ENCODE measurements at places on chromosomes 16 and 17.

GRCh38 chr17:61221181-61221580 lies 178.5 kb upstream of the TBX2 start:
- no peak for DNase-seq

DNA sequence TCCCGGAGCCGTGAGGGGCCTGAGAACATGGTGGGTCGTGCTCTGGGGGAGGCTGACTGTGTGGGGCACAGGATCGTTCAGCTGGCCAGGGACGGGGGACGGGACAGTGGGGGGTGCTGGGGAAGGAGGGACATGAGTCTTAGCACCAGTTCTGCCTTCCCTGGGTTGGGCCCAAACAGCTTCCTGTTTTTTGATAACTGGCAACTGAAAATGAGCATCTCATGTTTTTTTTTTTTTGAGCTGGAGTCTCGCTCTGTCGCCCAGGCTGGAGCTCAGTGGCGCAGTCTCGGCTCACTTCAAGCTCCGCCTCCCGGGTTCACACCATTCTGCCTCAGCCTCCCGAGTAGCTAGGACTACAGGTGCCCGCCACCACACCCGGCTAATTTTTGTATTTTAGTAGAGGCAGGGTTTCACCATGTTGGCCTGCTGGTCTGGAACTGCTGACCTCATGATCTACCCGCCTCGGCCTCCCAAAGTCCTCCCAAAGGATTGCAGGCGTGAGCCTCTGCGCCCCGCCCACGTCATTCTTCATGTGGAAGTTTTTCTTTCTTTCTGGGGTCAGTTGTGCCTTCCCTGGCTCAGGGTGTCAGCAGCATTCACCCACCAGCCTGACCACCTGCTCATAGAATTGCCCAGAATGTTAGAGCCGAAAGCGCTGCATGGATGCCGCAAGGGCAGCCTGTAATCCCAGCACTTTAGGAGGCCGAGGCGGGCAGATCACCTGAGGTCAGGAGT lies 6.4 kb downstream of the ASPSCR1 start:
- no peak for DNase-seq

DNA sequence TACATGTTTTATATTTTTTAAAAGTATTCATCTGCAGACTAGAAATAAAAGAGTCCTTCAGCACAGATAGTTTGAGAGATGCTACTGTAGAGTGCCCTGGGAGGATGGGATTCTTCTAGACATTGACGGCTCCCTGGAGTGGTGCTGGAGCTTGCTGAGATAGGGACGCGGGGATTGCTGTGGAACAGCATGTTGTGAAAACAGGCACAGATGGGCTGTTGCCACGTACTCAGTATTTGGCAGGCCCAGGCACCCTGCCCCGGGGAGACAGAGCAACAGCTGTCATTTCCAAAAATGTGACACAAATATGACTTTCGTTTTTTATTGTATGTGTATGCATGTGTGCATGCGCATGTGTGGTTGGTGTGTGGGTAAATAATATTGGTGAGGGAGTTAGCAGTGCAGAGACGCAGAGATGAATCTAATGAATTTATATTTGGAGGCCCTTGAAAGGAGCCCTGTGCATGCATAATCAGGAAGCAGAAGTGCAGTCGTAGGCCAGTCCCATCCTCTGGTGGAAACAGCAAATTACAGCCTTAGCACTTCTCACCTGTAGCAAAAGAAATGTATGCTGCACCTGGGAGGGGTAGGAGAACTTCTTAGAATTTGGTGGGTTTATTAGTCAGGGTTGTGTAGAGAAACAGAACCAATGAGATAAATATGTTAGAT lies 6.2 kb upstream of the ABCA8 start:
- DNase-seq: no peak

DNA sequence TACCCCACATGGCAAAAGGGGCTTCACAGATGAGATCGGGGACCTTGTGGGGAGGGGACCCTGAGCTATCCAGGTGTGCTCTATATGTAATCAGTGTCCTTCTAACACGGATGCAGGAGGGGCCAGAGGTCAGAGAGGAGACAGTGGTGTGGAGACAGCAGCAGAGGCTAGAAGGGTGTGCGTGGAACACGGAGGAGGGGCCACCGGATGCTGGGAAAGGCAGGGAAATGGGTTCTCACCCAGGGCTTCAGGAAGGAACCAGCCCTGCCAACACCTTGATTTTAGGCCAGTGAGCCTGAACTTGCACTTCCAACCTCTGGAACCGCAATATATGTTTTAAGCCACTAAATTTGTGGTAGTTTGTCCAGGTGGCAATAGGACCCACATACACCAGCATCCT lies 4.6 kb upstream of the SLC38A8 start:
- no peak for DNase-seq

Measured in cortex of kidney (tissue), 1 donor.